CD4-positive, alpha-beta T cell treated with Interleukin-4 for 4 hours (primary cell): ENCODE measurements at places on chromosomes 12 and 14.

GRCh38 chr14:67554341-67554740 is 21.3 kb downstream of the PLEKHH1 start:
- DNase-seq = no peak

GRCh38 chr12:16600525-16600924 is 5.4 kb downstream of the LMO3 start:
- DNase-seq = no peak

DNA sequence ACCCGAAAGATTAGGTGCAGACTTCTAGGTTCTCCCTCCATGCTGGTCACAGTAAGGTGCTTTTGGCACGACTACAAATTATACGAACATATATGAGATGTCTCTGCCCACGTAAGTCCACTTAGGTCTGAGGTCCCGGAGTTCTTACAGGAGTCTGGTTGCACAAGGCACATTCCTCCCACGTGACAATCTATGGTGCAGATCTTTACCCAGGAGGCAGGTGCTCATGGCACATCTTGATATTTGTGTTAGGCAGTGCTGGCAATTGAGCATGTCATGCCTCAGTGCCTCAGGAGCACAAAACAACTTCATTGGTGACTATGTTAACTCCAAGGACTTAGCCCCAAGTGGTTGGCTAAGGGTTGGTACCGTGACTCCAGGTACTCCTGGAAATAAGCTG is 92.0 kb upstream of the AMN1 start:
- DNase-seq = no peak

GRCh38 chr14:68137704-68138619 is 318.4 kb downstream of the RAD51B start:
- no peak for DNase-seq

DNA sequence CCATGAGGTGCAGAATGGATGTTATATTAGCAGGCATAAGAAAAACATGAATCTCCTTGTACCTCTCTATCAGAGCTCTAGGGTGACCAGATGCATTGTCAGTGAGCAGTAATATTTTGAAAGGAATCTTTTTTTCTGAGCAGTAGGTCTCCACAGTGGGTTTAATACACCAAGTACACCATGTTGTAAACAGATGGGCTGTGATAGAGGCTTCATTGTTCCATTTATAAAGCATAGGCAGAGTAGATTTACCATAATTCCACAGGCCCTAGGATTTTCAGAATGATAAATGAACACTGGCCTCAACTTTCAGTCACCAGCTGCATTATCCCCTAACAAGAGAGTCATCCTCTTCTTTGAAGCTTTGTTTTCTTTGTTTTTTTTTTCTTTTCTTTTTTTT is 185.2 kb downstream of the ERC1 start:
- DNase-seq = no peak

DNA sequence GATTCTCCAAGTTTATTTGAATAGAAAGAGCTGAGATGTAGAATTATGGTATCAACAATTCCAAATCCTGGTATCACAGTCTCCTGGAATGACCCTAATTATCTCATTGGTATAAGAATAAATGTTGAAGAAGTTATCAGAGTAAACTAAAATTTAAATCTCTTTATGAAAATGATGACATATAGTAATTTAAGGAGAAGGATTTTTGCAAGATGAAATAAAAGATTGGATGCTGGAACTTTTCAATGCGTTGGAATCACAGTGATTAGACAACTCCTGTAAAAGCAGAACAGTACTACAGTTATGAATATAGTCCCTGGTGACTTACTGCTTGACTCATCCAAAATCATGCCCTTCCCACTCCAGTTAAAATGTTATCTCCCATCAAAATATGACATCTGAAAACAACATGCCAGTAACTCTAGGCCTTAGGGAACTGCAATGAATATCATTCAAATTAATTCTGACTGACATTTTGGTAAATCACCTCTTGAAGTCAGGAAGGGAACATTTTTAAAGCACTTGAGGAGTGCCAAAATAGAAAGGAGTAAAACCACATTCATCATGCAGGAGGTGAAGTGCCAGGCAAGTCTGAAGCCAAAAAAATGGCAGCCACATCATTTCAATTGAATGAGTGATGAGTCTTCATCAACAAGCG is 197.8 kb upstream of the PRKD1 start:
- DNase-seq = no peak

DNA sequence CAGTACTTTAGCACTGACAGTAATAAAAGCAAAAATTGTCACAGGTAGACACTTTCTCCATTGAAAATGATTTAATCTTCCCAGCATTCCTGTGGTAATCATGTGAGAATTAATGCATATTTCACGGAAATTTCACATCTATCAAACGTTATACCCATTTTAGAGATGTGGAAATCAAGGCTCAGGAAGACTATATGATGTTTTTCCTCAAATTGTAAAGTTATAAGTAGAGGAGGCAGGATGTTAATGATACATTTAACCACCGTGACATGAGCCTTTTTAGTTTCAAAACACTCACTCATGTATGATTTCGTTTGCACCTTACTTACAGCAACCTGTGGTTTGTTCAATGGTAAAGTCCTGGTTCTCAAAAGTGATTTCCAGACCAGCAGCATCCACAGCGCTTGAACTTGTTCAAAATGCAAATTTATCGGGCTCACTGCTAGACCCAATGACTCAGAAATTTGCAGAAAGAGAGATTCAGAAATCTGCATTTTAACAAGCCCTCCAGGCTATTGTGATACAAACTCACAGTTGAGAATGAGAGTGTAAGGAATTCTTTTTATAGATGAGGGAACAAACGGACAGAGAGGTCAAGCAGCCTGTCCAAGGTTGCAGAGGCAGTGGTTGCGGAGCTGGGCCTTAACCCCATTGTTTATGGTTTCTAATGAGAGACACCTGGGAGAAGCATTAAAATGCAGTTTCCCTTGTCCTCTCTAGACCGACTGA is 654.8 kb upstream of the TBX3 start:
- DNase-seq = no peak

DNA sequence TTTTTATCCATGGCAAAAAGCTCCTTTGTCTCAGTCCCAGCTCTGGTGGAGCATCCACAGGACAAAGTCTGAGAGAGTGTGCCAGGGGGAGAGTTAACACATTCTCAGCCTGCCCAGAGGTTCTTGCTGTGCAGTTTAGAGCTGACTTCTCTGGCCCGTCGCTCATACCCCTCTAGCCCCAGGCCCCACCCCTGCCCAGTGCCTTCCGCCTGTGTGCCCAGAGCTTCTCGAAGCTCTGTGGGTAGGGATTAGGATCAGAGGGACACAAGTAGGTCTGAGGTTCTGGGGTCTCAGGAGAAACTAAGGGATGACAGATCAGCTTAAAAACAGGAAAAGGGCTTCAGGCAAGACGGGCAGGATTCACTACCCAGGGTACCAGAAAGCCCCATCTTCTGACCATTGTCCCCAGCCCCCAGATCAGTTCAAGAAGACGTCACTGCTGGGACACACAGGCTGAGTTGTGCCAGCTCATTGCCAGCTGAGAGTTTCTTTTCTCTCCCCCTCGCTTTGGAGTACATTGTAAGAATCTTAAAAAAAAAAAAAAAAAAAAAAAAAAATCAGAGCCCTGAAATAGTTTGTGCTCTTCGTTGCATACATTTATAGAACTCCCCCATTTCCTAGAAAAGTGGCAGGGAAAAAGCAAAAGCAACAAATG is 127.0 kb downstream of the GCH1 start:
- no peak for DNase-seq

GRCh38 chr14:105859717-105860614 is 333.6 kb downstream of the TMEM121 start:
- DNase-seq = peak; percentile 47

DNA sequence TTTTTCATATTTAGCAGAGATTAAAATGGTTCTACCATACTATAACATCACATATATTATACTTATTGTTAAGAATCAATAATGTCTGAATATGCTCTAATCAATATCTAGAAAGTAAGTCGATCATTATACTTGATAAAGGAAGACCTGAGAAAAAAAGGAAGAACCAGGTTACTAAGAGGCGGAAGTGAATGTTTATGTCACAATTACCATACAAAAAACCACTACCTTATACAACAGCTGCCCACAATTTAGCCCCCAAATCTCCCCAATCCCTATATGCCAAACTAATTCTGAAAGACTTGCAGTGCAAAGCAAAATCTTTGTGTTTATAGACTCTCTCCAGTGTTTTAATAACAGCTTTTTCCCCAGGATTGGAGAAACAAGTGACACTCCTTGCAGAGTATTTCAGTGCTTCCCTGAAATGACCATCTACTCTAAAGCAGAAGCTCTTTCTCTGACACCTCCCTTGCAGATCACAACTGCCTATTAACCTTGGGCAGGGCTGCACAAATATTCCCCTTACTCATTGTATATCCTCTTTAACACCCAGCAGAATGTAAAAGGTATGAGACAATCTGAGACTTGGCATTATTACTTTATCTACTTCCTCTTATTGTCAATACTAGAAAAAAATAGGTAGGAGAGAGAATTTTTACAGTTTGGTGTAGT is 12.7 kb upstream of the SLC2A3 start:
- DNase-seq = no peak

DNA sequence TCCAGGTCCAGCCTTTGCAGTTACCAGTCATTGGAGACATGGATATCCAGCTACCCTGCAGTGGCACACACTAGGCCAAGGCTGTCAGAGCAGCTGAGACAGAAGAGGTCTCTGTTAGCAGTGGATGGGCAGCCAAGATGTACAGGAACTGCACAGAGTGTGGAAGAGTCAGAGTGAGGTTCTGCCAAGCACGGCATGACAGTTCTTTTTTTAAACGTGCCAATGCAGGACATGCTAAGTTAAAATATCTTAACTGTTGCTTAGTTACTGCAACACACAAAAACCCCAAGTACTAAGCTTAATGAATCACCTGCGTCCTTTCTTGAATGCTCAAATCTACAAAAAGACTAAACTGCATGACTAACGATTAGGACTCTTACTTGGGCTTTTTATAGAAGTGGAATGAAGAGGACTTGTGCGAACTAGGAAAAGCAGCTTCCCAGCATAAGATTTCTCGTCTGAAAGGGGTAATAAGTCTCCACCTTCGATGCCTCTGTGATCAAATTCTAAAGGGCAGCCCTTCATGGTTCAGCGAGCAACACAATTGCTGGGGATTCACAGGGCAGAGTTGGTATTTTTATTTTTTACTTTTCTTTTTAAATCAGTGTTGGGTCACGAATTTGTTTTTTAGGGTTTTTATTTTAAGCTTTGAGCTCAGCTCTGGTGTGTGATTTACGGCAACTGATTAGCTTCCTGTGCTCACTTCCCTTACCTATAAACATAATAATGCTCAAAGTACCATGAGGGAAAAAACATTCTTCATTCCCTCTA is 20.6 kb downstream of the MAPK1IP1L start:
- peak; percentile 71 for DNase-seq

DNA sequence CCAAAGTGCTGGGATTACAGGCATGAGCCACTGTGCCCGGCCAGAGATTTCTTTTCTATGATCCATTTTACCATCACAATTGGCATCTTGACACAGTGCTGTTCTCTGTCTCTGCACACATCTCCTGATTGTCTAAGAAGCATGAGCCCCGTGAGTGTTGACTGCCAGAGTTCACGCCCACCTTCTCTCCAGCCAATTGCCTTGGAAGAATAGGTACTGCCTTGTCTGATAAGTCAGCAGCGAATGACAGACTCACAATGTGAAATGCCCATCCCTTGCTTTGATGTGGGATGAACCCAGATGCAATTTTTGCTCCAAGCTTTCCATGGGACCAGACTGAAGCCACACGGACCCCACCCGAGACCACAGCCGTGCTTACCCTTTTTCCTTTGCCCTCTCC is 19.3 kb downstream of the EIF5 start:
- DNase-seq = no peak

DNA sequence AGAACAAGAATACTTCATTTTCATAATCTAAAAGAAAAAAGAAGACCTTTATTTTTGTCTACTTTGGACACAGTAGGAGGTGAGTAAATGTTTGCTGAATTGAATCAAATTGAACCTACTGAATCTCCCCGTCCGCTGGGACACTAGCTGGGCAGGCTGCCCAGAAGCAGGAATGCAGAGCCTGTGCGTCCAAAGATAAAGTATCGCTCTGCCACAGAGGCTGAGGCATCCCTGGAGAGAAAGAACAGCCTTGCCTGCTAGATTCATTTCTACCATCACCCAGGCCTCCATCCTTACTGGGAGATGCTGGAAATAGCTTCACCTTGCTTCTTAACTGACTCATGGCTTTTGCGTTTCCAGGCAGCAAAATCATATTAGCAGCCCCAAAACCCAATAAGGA is 64.1 kb upstream of the TSPAN11 start:
- no peak for DNase-seq

- DNase-seq = no peak
Observed at GRCh38 chr14:72217135-72217534, 284.9 kb downstream of the RGS6 start.
